ENCODE measurements at places on chromosomes 2 and 18.

DNA sequence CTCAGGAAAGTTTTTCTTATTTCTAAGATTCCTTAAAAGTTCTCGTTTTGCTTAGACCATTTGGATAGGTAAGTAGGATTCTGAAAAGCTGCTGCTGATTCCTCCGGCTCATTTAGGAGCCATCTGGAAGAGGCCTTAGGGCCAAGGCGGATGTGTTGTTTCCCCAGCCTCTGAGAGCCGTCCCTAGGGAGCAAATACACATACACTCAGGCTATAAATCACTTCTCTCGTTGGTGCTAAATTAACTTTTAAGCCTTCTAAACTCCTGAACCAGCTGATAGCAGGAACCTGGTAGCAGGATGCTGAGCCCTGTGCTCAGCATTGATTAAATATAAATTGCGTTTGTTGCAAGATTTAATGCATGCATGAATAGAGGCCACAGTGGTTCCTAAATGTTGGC is 109.8 kb downstream of the ADCYAP1 start:
- no peak for DNase-seq

DNA sequence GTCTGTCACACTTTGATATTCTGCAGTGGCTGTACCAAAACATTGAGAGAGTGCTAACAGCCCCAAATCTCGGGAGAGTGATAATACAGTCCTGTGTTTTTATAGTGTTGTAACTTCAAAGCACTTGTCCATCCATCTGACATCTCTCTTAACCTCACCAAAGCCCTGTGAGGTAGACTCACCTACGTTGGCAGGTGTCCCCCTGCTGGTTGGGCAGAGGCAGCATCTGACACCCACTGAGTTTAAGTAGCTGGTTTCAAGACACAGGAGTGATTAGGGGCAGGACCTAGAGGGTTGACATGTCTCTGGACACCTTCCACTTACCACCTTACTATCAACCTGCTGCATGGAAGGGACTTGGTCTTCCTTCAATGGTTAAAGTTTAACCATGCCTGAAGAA is 22.9 kb downstream of the COLEC12 start:
- DNase-seq: no peak

DNA sequence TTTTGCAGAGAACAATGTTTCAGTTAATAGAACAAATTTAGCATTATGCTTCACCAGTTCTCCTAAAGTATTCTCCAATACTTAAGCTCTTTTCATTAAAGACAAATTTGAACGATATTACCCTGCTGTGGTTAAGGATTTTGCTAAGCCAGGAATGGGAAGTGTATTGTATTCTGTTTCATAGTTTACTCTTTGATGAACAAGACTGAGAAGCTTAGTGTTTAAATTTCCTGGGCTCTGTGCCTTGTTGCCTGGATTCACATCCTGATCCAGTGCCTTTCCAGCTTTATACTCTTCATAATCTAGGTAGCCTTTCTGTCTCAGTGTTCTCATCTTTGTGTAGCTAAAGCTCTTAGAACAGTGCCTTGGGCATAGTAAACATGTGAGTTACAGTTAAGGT is 58.6 kb upstream of the GLS start:
- DNase-seq: no peak

GRCh38 chr2:134728163-134728562 is 9.4 kb upstream of the TMEM163 start:
- no peak for DNase-seq

DNA sequence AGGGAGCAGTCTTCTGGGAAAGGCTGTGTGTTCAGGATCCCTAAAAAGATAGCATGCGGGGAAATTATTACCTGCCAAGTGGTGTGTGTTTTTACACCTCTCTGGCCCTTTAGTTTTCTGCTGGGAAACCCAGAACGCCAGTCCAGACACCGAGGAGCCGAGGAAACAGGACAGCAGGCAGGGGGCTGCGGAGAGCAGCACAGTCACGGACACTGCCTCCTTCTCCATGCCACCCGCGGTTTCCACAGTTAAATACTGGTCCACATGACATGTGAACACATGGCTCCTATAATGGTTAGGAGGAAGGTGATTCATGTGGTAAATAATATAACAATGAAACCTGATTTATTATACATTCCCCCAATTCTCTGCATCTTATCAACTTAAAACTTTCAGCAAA is 20.4 kb downstream of the CNOT11 start:
- DNase-seq: no peak

DNA sequence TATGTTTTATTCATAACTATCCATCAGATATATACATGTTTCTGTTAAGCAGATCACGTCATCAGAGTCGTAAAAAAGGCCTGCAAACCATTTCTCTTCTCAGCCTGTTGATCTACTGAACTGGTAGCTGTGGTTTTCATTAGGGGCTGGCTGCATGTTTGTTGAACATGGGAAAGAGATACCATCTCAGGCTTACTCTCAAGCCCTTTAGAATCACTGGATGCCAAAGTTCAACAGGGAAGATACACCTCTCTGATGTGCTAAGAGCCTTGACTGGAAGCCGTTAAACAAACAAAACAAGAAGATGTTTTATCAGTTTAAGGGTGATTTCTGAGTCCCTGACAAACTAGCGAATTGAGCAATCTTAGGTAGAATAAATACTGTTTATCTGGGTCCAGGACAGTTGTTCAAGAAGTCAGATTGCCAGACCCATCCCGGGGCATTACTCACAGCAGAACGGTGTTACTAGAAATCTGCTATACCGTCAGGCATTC is 94.5 kb upstream of the LMAN1 start:
- DNase-seq: no peak

- no peak for DNase-seq
Measured at GRCh38 chr2:72806280-72806945, 19.4 kb downstream of the EXOC6B start.

- no peak for DNase-seq
Measured at GRCh38 chr2:23592898-23593751, 208.1 kb downstream of the KLHL29 start.

GRCh38 chr2:150549381-150549780 is 61.9 kb upstream of the RND3 start:
- DNase-seq: no peak

- DNase-seq: no peak
Measured at GRCh38 chr2:96522304-96523203, 14.0 kb upstream of the ARID5A start.

- DNase-seq: no peak
Measured at GRCh38 chr2:192932376-192932775, 737.6 kb upstream of the TMEFF2 start.

DNA sequence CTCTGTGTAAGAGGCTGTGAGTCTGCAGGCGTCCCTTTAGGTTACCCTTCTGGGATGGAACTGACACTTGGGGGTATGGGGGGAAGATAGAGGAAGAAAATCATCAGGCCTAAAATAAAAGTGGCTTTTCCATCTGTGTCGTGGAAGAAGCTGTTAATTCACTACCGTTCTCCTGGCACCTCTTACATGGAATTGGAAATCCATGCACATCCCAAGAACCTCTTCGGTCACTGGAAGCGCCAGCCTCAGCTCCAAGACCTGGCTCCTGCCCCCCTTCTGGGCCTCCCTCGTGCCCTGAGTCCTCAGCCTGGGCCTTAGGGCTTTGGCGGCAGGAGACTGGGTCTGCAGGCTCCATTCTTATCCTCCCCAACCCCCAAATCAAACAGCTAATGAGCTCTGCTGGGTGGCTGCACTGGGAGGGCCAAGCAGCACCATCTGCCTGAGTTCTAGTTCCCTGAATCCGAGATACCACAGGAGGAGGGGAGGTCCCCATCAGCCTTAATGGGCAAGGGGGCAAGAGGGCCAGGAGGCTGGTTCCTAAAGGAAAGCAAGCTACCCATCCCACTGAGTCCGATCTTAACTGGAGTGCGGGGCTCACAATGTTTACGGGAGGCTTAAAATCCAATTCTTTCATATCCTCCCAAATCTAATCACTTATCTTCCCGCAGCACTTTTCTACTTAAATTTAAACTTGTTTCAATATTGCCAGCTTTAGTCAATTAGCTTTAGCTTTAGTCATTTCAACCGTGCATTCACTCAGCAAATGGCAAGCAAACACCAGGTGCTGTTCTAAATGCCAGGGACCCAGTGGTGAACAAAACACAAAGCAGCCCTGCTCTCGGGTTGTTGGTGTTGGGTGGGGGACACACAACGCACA is 52.8 kb downstream of the FAM178B start:
- DNase-seq: no peak

DNA sequence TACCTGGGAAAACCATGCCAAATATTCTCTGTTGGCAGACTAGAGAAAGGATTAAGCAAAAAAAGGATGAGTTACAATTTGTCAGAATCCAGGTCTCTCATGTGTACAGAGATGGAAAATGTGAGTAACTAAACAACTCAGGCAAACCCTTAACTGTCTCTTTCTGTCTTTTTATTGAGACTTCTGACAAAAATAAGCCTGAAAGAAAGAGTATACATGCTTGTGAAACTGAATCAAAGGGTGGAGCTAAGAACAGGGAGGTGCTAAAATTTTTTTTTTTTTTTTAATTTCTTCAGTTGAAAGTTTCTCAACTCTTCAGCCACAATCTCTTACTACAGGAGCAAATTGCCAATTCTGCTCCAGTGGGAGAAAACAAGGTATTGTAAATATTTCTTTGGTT is at the start of gene SERPINB10:
Gene SERPINB10 (plus strand): TSS at position 295 of the 400 bp plus-strand sequence. CDS start 7,553 bp downstream, outside the sequence.
- no peak for DNase-seq

- no peak for DNase-seq
Measured at GRCh38 chr2:160005908-160006307, 56.5 kb downstream of the PLA2R1 start.

GRCh38 chr2:241854342-241855244 is 4.1 kb downstream of the PDCD1 start:
- DNase-seq: no peak

DNA sequence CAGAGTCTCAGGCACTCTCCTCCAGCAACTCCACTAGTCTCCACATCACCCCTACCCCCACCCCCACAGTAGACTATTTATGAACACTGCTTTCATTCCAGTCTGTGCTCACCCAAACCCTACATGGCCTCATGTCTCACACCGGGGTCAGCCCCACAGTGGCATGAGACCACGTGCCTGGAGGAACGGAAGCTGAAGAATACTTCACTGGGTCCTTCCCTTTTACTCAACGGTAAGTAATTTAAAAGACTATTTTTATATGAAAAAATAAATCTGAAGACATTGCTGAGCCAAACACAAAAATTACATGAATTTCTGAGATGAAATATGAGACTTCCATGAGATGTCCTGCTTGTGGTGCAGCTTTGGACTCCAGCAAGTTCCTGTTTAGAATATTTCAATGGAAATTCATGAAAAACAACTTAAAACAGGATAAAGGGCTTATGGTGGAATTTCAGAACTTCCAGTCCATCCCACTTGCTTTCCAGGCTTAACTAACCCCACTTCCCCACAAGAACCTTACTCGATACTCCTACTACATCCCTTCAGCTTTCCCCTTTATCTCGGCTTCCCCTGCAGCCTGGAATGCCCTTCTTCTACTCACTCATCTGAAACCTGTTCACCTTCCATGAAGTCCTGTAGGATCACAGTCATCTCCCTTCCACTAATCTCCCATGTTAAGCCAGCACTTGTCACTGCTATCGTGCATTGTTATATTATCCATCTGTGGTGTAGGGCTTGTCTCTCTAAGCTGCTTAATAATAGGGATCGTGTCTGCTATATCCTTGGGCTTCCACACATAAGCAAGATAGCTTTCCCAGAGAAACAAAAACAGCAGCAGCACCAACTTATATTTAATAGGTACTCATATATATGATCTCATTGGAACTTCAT is 47.9 kb downstream of the SLC14A1 start:
- DNase-seq: no peak

DNA sequence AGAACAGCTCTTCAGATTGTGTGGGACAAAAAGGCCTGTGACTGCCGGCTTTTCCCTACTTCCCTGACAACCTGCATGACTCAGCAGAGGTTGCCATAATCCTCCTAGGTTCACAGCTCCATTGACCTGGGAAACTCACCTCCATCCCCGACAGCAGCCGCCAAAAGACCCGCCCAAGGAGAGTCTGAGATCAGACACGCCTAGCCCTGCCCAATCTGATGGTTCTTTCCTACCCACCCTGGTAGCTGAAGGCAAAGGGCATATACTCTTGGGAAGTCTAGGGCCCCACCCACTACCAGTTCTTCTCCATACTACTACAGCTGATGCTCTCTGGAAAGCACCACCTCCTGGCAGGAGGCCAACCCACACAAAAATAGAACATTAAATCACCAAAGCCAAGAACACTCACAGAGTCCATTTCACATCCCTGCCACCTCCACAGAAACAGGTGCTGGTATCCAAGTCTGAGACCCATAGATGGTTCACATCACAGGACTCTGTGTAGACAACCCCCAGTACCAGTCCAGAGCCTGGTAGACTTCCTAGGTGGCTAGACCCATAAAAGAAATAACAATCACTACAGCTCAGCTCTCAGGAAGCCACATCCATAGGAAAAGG is 140.6 kb downstream of the NETO1 start:
- no peak for DNase-seq

DNA sequence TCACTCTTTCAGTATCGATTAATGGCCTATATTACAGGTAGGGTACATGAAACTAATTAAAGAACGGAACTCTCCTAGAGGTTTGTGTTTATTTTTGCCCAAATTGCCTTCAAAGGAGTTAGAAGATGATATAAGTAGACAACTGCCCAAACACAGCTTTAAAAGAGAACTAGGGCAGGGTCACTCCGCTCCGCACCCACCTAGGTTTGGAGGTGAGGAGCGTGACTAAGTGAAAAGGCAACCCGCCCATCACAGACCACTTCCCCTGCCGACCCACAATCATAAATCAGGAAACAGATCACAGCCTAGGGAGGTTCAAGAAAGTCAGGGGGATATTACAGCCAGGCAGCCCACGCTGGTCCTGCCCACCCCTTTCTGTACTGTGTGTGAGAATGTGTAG is 166.7 kb downstream of the C1D start:
- DNase-seq: no peak

DNA sequence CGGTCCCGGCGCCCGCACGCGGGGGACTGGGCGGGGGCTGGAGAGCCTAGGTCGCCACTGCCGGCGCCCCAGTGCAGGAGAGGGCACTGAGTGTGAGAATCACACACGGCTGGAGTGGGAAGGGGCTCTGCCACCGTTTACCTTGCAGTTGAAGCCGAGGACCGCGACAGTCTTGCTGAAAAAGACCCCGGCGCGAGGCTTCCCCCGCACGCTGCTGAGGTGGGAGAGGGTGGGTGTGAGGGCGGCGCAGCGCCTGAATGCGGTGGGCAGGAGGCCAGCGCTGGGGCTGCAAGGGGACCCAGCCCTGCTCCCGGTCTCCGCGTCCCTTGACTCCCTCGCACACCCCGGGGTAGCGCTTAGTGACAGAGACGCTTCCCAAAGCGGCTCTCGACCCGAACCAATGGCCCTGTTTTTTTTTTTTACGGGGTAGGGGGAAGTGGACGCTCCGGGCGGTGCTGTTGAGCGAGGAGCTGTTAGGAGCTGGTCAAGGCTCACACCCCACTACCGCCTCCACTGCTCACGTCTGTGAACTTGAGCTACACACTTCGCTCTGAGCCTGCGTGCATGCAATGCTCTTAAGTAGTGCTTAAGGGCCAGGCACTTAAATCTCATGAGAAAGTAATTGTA is 794 bp downstream of the NOTO start:
- no peak for DNase-seq

GRCh38 chr2:133303150-133303549 is 265.1 kb downstream of the NCKAP5 start:
- DNase-seq: no peak
